HS-27A (cell line): ENCODE measurements at places on chromosomes 7 and 10.

DNA sequence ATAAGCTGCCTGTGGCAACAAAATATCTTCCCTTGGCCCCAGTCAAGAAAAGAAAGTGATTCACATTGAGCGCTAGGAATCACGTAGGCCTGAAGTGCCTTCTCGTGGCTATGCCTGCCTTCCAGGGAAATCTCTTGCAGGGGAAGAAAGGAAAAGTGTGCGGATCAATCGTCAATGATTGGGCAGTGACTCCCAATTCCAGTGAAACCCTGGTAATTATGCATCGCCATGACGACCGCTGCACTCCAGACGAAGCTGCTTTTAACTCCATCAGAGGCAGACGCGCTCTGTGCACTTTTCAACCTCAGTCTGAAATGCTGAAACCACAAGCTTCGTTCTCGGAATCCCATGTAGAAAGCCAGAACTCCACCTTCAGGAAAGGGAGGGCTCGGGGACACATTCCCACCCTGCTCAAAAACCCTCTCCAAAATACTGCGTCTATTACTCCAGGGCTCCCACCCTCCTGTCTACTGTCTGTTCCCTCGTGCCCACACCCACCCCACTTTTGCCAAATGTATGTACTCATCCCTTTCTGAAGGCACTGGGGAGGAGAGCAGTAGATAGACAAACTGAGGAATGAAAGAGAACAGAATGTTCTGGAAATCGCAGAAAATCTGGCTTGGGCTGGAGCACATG, 24.2 kb upstream of the PRKAG2 start:
- DNase-seq, result no peak

- DNase-seq, result no peak
Observed at GRCh38 chr10:69215405-69216171, 4.5 kb upstream of the HKDC1 start.

DNA sequence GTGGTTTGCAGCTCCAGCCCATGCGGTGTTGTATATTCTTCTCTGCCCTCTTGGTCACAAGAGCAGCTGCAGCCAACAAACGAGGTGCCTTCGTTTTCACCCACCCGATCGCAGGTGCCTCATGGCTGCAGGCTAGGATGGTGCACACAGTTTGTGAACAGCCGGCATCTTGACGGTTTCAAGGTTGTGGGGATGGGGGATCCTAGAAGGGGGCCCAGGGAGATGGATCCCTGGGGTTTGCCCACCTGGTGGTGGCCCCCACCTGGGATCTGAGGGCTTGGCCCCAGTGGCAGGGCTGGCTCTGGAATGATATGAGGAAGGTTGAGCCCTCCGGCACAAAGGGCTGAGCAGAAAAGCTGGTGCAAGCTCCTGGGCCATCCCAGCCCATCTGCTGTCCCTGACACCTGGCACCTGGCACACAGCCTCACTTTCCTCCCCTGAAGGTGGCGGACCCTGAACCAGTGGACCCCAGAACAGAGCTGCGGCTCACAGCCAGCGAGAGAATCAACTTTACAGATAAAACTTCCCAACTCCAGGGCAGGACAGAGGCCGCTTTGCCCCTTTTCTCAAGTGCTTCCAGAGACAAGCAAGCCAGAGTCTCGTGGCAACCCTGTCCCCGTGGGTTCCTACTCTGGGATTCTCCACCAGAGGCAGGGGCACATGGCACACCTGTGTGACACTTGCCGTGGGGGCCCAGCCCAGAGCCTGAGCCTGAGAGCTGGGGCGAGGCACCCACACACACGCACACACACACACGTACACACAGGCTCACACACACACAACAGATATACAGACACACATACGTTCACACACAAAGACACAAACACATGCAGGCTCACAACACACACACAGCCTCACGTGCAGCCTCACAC, 177.3 kb upstream of the PPP2R2D start:
- DNase-seq, result no peak

DNA sequence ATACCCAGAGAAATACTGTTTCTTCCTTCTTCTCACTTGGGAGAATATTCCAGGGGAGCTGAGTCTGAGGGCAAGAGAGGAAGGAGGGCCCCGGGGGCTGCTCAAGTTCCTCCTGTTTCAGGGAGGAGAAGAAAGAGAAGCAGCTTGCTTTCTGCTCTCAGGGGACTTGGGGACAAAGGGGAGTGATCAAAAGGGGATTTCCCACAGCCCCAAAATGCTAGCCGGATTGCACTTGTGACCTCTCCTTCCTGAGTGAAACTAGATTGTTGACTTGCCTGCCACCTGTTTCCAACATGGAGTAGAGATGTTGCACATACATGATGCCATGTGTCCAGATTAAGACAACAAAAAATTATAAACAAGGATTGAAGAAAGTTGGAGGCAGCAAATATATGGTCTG, 28.7 kb upstream of the PDCD4 start:
- no peak for DNase-seq

GRCh38 chr7:43537765-43538403, 45.0 kb upstream of the STK17A start:
- DNase-seq, result no peak

DNA sequence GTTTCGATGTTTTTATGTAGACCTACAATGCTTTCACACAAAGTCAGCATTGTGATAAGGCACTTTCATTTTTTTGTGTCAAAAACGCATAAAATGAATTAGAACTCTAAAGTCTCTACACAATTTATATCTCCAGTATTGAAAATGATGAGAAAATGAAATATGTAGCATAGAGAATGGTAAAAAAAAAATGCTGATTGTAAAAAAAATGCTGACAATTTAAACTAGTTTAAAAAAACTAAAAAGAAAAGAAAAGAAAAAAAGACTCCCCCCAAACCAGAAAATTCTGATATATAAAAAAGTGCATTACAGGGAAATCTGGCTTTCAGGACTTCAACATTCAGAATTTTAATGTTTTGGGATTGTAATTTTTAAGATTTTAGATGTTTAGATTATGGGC, 148.1 kb downstream of the FZD1 start:
- no peak for DNase-seq

DNA sequence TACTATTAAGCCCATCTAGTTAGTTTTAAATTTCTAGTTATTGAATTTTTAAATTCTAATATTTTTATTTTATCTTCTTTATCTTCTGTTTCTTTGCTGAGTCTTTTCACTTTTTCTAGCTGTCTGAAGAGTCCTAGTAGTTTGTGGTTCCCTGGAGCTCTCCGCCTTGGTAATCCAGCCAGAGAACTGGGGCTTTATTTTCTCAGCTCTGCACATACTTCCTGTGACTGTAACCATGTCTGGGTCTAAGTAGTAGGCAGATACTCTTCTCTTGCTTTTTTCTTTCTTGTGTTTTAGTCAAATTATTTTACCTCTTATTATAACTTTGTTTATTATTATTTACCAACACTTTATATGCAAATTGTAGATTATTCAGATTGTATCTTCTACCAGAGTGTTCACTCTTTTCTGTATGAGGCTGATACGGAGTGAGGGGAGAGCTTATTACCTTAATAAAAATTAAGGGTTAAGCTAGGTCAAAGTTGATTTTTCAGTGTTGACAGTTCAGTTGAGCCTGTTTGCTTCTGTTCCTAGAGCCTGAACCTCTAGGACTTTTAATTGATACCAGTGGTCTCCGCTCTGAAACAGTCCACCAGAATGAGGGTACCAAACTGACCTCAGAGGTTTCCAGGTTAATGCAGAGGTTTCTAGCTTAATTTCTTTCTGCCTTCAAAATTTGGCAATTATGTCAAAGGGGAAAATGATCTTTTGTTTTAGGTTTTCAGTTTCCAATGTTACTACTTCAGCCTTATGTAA, 155.4 kb downstream of the ADK start:
- no peak for DNase-seq

DNA sequence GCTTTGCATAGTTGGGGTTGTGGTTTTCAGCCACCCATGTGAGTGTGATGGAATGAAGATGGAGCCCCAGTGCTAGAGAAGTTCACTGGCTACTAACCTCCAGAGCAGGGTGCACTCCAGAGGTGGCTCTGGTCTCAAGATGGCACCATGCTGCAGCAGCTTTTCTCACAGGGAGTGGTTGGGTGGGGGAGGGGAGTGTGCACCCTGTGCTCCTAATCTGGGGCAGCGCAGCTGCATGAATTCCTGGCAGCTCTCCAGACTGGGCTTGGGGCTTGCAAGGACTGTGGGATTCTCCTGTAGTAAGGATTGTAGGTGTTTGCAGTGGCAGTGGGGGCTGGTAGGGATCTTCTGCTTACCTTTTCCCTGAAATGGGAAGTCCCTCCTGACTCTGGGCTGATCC, 23.7 kb downstream of the PHTF2 start:
- DNase-seq, result no peak

DNA sequence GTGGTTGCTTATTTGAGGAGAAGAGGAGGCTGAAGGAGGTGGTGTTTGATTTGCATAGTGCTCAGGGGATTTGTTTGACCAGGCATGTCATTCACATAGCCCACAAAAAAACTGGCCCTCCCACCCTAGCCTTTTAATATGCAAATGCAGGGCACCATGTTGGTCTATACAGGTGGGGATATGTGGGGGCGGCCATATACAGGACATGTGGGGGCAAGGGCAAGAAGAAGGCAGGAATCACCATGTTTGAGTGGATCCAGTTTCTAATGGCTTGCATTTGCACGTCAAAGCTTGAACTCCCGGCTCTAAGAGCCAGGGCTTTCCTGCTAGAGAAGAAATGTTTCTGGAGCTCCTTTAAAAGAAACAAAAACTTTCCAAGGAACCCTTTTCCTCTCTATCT, 541.0 kb downstream of the ZWINT start:
- no peak for DNase-seq

GRCh38 chr10:113061557-113061956, 111.5 kb downstream of the TCF7L2 start:
- no peak for DNase-seq

DNA sequence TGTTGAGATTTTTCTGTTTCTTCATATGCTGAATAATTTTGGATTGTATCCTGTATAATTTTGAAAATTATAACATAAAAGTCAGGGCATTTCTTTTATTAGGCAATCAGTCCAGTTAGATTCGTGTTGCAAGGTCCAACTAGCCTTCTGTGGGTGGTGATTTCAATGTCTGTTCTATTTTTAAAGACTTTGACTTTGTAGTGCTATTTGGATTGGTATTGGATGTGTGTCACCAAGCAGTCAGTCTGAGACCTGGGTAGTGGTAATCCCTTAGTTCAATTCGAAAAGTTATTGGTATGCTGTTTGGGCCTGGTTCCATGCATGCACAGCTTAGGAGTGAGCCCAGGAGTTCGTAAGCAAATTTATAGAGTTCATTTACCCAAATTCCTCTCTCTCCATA, 82.2 kb downstream of the EPDR1 start:
- DNase-seq, result no peak

- DNase-seq, result no peak
Observed at GRCh38 chr7:80724249-80724871, 85.9 kb downstream of the CD36 start.

DNA sequence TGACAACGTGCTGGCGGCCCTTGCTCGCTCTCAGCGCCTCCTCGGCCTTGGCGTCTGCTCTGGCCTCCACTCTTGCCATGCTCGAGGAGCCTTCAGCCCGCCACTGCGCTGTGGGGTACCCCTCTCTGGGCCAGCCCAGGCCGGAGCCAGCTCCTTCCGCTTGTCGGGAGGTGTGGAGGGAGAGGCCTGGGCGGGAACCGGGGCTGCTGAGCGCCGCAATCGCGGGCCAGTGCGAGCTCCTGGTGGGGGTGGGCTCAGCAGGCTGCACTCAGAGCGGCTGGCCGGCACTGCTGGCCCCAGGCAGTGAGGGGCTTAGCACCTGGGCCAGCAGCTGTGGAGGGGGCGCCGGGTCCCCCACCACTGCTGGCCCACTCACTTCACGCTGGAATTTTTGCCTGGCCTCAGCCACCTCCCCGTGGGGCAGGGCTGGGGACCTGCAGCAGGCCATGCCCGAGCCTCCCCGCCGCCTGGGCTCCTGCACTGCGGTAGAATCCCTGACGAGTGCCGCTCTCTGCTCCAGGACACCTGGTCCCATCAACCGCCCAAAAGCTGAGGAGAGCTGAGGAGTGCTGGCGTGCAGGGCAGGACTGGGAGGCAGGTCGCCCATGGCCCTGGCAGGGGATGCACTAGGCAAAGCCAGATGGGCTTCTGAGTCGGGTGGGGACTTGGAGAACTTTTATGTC, 372.2 kb upstream of the NRG3 start:
- DNase-seq, result no peak

GRCh38 chr7:119482209-119482608, 790.8 kb upstream of the KCND2 start:
- no peak for DNase-seq

GRCh38 chr7:106071999-106072714, 40.0 kb downstream of the SYPL1 start:
- no peak for DNase-seq

GRCh38 chr7:128164061-128164954, 76.8 kb upstream of the LEP start:
- DNase-seq, result no peak

DNA sequence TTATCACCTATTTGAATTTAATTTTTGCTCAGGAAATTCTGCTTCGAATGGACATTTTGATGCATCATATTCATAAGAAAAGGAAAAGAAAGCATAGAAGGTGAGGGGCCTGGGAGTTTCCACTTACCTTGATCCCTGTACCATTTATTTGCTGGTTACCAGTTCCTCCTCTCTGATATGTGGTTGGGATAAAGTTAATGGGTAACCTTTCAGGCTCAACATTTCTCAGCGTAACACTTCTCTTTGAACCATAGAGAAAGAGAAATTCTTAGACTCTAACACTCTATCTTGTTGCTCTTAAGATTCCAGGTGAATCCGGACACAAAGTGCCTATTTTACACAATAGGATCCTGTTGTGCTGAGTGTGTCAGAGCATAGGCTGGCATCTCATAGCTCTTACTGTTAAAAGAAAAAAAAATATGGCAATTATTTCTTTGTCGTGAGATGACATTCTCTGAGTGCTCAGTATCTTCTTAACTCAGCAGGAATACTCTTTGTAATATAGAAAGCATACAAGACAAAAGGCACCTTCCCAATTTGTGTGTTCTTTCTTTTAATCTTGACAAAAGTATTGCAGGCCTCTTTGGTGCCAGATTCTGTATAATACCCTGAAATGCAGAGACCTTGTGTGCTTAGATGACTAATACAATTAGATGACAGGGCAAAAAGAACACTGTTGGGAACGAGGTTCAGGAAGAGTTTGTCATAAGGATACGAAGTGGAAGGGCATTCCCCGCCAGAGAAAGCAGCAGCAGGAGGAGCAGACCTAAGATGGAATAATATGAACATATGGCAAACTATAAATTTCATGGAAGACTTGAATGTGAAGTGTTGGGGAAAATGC, 689.6 kb downstream of the NRG3 start:
- DNase-seq, result no peak

DNA sequence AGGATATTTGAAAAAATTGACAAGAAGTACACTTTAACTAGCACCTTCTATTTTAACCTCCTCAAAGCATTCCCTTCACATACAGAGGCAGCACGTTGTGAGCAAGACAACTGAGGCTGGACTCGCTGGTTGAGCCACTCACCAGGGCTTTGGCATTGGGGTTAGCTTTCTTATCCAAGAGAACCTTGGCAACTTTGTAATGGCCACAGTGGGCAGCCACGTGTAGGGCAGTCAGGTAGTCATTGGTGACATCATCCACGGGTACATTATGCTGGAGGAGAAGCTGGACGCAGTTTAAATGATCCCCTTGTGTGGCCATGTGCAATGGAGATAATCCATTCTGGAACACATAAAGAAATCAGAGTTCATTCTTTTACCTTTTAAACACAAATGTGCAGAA, 181.8 kb downstream of the ANK3 start:
- DNase-seq, result no peak
